ENCODE measurements at places on chromosomes 6 and 20.

DNA sequence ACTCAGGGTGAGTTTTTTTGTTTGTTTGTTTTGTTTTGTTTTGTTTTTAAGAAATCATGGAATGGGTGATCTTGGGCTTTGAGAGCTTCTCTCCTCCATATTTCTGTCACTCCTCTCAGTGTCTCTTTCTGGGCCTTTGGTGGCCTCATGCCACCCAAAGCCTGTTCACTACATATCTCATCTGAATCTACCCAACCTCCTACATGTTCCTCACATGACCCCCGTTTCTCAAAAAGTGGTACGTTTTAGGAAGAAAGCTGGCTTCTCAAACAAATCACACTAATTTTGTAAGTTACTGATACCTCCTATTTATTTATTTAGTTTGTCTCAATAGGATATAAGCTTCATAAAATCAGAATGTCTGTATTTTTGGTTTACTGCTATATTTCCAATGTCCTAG, 80.0 kb downstream of the SESN1 start:
- DNase-seq: no peak

- DNase-seq: no peak
Measured at GRCh38 chr6:68240726-68241125, 394.4 kb upstream of the ADGRB3 start.

DNA sequence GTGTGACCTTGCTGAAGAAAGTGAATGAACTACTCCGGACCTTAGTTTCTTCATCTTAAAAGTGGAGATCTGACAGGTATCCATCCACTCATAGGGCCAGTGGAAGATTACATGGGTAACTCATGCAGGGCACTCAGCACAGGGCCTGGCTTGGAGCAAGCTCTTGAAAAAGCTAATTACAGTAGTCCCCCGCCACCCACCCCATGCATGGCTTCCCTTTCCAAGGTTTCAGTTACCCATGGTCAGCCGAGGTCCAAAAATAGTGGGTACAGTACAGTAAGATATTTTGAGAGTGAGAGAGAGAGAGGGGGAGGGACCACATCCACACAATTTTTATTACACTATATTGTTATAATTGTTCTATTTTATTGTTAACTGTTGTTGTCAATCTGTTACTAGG, 7.1 kb upstream of the PMEPA1 start:
- DNase-seq: no peak

GRCh38 chr20:37989601-37990295, 43.5 kb downstream of the TTI1 start:
- no peak for DNase-seq

DNA sequence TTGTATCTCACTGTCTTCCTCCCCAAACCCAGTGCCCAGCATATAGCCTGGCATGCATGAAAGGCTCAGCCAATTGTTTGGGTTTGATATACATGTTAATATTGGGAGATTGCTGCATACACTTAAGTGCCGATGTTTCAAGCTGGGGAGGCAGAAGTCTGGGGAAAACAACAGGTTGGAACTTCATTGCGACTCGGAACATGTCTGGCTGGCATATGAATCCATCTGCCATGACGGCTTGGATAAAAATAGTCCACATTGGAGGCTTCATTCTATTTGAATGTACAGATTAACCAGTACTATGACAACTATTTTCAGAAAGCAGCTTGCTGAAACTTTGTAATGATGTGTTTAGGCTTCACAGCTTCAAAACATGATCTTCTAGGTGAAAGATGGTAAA, 261.0 kb downstream of the CDH26 start:
- DNase-seq: no peak

DNA sequence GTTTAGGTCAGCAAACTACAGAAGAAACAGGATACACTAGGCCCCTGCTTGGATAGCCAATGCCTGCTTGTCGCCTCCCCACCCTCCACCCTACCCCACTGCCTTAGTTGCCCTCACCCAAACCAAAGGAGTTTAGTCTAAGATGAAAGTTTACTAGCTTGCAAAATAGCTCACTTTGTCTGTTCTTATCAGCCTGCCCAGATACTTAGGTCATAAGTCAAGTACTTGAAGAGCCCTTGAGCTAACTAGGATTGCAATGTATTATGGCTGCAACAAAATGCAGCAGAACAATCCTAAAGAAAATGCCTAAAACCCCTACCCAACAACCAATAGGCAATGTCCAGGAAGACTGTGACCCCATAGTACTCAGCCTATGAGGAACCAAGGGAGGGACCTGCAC, 7.3 kb upstream of the ENTPD6 start:
- DNase-seq: no peak

DNA sequence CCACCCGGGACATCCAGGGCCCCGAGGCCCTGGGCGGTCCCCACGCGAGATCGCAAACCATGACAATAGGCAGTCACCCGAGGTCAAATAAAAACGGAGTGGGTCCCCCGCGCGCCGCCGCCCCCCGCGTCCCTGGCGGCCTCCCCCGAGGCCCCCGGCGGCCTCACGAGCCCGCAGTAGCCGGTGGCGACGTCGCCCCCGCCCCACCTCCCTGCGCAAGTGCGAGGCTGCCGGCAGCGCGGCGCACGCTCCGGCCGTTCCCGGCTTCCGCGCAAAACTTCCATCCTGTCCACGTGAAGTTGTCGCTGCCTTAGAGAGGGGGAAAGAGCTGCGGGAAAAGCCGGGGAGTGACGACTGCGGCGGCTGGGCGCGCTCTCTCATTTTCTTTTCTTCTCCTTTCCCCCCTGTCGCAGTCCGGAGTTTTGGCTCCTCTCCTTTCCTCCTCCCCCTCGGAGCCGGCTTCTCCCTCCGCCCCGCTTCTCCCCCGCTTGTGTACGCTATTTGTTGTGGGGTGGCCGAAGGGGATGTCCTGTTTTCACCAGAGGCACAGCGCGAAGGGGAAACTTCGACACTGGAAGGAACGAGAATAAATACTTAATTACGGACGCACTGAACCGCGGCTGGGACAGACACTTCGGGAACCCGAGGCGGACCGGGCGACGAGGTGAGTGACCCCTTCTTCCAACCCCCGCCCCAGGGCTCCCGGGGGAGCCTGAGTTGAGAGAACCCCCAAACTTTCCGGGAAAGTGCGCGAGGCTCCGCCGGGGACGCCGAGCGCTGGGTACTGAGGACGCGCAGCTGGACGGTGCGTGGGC, at the start of gene EYA4:
Gene EYA4, plus strand, starts transcription at position 272 of the 815 bp plus-strand sequence. CDS start 33,424 bp downstream, outside the sequence.
- no peak for DNase-seq

GRCh38 chr6:45424451-45424861, 46.7 kb upstream of the SUPT3H start:
- DNase-seq: no peak

DNA sequence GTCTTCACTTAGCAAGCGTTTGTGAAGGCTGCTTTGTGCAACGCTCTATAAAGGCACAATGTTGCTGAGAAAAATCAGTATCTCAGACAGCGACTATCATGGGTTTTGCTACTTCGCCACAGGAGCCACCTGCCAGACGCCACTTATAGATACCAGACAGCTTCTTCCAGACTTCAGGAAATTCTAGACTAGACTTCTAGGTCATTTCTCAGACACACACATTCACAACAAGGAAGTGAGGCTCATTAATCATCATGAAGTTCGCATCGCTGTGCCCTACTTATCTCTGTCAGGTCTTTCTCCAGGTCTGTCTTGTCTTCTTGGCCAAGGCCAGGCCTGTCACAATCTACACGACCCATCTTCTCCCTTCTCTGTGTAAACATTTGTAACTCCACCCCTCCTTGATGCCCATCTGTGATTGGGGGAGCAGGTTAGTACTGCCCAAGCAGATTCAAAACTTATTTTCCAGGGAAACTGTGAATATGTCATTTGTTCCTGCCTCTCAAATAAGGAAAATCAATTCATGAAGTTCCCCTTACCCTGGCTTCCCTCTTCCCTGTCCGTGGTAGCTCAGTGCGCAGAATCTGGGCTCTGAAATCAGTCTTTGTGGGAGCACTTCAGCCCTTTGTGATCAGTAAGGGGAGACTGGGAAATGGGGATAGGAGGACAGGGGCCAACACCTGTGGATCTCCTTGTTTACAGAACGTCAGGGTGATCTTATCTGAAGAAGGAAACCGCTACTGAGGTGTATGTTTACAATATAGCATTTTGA, 115.5 kb downstream of the TNFAIP3 start:
- peak; percentile 60 for DNase-seq

DNA sequence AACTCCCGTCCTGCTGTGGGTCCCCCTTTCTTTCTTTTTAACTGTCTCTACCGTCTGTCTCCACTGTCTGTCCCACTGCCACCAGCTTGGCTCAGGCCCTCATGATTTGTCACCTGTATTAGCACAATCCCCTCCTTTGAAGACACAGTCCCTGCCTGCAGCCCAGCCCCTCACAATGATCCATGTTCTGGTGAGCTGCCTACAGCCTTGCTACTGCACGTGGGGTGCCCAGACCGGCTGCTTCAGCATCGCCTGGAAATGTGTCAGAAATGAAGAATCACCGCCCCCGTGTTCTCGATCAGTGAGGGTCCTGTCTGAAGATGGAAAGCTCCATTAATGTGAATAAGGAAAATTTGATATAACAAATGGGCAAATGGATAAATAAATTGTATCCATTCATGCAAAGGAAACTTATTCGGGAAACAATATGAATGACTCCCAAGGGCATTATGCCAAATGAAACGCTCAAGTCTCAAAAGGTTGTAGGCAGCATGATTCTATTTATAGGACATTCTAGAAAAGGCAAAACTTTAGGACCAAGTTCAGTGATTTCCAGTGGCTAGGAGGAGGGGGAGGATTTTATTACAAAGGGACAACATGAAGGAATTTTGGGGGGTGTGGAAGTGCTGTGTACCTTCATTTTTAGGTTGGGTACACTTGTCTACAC, 59.4 kb upstream of the CD83 start:
- DNase-seq: no peak

DNA sequence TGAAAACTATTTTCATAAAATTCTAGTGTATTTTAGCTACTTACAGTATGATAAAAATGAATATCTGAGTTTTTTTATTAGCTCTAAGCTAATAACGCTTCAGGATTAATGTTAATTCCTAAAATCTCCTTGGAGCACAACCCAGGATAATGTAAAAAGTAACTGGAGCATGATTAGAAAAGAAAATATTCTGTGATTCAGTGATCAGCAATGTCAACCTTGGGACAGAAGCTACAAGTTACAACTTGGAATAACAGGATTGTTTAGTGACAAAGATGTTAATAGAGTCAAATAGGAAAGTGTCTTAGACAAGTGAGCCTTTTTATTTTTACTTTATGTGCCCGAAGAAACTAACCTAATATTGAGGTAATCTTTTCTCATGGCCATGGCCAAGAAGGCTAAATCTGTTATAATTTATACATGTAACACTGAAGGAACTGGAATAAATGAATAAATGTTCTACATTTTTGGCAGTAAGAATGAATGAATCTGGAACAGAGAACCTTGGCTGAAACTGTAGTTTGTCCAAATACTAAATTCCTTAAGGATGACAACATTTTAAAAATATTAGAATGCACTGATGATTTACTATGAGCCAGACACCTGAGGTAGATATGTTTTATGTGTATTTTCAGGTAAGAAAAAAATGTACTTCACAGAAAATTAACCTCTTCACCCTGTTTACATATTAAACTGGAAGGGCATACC, 994.0 kb downstream of the GRIK2 start:
- no peak for DNase-seq

- no peak for DNase-seq
Measured at GRCh38 chr6:165308926-165309731, at the start of gene C6orf118. Gene C6orf118 (minus strand): TSS chr6:165309605. CDS start chr6:165309586, 19 bp downstream.

GRCh38 chr20:48682529-48683363, 145.1 kb downstream of the PREX1 start:
- DNase-seq: no peak

GRCh38 chr20:11777387-11778205, 140.1 kb upstream of the BTBD3 start:
- no peak for DNase-seq

DNA sequence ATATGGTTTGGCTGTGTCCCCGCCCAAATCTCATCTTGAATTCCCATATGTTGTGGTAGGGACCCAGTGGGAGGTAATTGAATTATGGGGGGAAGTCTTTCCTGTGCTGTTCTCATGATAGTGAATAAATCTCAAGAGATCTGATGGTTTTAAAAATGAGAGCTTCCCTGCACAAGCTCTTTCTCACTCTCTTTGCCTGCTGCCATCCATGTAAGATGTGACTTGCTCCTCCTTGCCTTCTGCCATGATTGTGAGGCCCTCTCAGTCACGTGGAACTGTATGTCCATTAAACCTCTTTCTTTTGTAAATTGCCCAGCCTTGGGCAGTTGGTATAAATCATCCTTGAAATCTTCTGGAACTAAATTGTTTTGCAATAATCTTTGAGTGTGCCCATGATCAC, 31.9 kb upstream of the TBX18 start:
- DNase-seq: no peak

DNA sequence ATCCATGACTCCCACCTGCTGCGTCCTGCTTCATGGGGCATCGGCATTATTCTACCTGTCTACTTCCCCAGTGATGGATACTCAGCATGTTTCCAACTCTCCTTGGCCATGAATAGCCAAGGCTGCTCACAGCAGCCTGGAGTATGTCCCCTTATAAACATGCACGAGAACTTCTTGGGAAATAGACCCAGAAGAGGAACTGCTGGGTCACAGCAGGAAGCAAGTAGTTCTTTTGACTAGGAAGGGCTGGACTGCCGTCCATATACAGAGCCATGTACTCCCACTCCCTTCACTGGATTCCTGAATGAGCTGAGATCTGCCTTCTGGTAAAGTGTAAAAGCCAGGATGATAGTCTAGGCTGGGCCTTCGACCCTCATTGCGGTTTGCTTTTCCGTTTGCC, 106.3 kb upstream of the KCNK16 start:
- DNase-seq: no peak

- no peak for DNase-seq
Measured at GRCh38 chr6:33066917-33067521, 6.4 kb downstream of the HLA-DPA1 start.

DNA sequence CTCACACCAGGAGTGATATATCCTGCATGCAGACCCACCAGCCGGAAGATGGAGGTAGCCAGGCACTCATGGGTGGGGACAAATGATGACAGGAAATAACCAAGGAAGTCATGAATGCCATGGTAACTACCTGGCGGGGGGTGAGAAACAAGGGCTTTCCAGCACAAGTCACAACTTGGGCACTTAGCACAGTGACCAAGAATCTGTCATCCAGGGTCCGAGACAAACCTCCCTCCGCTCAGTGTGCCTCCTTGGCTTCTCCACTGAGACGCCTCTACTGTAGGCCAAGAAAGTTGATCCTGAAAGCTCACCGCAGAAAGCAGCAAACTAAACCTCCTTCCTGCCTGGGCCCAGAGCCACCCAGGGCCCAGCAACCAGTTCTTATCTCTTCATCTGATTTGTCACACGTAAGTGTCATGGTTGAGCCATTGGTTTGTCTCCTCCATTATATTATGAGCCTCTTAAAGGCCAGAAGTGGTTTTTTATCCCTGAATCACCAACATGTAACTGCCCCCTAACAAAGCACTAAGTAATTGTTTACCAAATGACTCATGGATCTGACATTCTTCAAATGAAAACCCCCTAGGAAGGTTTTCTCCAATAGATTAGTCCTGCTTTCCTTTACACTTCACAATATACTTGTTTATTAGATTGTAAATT, 84.3 kb upstream of the TAB2 start:
- peak; percentile 66 for DNase-seq

- DNase-seq: no peak
Measured at GRCh38 chr6:163159110-163159509, 255.4 kb upstream of the QKI start.

All from central memory CD4-positive, alpha-beta T cell (primary cell).